Activated CD4-positive, alpha-beta T cell treated with anti-CD3 and anti-CD28 coated beads for 24 hours (primary cell): ENCODE measurements at places on chromosomes 5 and 9.

- DNase-seq: no peak
Measured at GRCh38 chr9:111992523-111992922, 95.9 kb downstream of the UGCG start.

GRCh38 chr9:131744720-131745201, 4.9 kb upstream of the RAPGEF1 start:
- no peak for DNase-seq

DNA sequence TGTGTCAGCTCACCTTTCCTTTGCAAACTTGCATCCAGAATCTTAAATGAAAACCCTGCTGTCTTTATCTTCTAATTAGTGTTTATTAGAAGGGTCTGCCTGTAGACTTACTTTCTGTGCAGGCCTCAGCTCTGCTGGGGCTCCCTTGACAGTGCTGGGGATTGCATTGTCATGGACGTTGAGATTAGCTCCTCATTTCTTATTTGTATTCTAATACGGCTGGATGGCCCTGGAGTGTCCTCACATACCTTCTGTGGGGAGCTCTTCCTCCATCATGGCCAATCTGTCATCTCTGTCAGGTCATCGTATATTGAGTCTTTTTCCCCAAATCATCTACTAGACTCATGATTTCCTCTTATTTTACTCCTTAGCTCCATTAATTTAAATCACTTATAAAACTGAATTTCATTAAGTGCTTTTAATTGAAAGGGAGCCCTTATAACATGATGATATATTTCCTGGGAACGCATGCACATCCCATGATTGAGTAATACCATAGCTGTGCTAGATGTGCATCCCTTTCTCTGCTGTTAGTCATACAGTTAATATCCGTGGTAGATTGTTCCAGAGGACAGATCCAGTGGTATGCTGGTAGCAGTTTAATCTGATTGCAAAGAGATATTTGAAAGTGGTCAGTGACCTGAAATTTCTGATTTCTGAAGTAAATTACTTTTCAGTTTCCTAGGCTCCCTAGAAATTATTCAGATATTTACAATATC, 61.6 kb downstream of the ICE1 start:
- no peak for DNase-seq

- no peak for DNase-seq
Measured at GRCh38 chr5:26757941-26758340, 280.4 kb downstream of the CDH9 start.

DNA sequence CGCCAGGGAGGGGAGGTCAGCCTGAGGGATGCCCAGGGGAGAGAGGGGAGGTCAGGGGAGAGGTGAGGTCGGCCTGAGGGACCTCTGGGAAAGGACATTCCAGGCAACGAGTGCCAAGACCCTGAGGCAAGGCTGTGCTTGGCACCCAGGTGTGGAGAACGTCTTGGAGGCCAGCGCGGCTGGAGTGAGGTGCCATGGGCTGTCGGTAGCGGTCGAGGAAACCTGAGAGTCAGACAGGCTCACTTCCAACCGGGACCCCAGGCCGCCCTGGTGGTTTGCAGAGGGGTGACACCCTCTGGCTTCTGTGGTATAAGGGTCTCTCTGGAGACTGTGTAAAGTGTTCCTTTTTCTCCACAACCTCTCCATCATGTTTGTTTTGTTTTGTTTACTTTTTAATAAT, 82.9 kb downstream of the CACNA1B start:
- no peak for DNase-seq

DNA sequence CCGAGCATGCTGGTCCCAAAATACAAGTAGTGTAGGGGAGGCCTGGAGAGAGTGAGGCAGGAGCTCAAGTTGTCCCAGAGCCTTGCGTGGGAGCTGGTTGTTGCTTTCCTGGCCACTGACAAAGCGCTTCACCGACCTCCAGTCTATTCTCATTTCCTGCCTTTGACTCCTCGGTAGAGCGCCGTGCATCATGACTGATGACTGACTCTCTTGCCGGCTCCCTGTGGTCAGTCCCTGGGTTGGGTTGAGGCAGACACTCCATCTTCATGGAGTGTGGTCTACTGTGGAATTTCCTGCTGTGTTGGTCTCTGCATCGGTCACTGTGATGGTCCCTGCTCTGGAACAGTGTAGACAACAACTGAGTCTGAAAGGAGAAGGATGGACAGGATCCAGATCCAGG, 175.1 kb upstream of the S1PR3 start:
- no peak for DNase-seq

GRCh38 chr9:29802454-29802853, 2229.2 kb upstream of the C9orf72 start:
- no peak for DNase-seq

GRCh38 chr9:5646116-5646515, 17.2 kb downstream of the RIC1 start:
- no peak for DNase-seq

DNA sequence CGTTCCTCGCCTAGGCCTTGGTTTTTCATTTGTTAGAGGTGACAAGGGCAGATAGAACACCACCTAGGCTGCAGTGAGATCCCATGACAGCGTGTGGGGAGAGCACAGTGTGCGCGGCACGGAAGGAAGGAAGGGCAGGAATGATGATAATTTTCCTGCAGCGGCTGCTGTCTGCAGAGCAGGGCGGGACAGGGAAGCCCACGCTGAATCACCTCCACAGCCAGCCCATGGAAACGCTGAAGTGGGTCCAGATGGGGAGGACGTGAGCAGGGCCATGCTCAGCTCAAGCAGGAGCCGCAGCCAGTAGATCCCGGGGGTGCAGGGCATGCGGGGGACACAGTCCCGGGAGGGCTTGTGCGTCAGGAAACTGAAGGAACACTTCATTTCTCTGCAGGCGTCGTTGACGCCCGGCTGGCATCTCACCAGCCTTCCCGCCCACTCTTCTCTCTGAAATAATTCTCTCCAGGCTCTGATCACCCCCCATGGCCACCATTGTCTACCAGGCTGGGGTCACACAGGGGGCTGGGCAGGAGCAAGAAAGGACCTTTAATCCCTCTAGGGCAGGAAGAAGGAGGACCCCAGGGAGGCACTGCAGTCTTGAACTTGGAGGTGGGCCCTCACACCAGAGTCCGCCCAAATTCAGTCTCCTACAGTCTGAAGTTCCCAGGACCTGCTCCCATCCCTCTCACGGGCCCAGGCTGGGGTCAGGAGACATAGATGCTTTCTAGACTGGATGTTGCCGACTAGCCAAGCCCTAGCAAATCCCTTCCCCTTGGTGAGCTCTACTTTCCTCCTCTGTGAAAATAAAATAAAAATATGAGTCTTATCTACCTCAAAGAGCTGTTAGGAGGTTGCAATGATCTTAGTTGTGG, 20.9 kb upstream of the SYNPO start:
- DNase-seq: no peak

DNA sequence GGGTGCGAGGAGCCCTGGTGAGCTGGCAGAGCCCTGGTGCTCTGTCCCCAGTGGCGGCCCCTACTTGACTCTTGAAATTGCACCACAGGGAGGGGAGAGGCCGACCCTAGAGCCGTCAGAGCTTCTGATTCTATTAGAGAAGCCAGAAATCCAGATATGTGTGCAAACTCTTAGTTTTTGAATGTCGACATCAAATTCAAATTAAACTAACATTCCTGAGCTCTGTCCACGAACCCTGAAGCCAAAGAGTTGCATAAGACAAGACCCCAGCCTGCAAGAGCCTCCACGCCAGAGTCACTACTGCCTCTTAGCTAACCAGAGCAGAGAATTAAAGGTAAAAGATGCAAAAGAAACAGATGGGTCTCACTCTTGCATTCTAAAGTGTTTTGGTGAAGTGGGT, 29.8 kb upstream of the MSX2 start:
- no peak for DNase-seq

DNA sequence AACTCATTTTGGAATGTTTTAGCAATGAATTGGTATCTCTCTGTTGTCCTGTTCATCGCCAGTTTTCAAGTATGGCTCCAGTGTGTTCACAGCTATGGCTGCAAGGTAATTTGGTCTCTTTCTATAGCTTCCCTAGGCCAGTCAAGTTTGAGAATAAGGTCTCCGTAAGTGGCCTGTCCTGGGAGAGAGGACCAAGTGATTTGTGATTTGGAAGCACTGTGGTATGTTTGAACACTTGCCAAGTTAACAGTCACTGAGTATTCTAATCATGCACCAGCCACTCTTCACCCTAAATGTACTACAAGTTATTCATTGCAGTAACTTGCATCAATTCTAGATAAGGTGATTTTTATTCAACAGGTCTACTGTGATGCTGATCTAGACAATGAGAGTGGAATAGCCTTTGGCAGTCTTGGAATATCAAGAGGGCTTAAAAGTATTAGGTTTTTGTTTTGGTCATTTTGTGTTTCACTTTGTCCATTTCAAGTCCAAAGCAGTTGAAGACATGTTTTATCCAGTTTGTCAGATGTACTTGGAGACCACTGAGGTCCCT, 41.1 kb downstream of the G3BP1 start:
- DNase-seq: no peak

DNA sequence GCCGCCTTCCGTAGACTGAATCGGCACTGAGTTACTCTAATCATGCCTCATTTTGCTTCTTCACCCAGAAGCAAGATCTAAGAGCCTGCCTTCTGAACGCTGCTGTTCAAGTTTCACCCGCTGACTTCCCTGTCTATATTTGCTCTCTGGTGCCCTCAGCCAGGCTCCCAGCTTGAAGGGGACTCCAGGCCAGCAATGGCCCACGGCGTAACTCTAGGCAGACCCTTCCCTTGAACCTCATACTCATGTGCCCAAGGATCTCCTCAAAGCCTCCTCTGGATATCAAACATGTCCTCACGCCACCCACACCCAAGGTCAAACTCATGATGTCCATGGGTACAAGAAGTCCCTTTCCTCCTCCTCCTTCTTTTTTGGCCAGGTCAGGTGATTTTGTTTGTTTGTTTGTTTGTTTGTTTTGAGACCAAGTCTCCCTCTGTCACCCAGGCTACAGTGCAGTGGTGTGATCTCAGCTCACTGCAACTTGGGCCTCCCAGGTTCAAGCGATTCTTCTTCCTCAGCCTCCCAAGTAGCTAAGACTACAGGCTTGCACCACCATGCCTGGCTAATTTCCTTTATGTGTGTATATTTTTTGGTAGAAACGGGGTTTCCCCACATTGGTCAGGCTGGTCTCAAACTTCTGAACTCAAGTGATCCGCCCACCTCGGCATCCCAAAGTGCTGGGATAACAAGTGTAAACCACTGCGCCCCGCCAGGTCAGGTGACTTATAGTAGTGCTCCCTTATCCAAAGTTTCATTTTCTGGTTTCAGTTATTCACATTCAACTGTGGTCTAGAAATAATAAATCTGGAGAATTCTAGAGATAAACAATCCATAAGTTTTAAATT, 239.0 kb downstream of the SYK start:
- no peak for DNase-seq

DNA sequence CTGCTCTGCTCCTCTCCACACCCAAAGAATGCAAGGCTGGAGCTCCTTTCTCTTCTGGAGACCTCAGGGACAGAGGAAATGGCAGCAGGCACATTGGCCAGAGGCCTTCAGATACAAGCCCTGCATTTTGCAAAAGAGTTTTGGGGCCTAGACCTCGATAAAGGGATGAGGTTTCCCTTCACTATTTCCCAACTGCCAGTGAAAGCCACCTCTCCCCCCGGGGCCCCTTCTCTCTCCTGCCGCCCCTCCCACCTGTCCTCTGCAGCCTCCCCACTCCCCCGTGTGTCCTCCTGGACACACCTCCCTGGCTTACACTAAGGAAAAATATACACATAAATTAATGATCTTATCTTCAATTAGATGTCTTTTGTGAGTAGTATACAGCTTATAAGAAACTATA, 21.3 kb upstream of the LMNB1 start:
- no peak for DNase-seq

GRCh38 chr9:135536216-135536615, 9.7 kb upstream of the OBP2A start:
- no peak for DNase-seq
